D341Med (cell line): ENCODE measurements at places on chromosomes 2 and 18.

DNA sequence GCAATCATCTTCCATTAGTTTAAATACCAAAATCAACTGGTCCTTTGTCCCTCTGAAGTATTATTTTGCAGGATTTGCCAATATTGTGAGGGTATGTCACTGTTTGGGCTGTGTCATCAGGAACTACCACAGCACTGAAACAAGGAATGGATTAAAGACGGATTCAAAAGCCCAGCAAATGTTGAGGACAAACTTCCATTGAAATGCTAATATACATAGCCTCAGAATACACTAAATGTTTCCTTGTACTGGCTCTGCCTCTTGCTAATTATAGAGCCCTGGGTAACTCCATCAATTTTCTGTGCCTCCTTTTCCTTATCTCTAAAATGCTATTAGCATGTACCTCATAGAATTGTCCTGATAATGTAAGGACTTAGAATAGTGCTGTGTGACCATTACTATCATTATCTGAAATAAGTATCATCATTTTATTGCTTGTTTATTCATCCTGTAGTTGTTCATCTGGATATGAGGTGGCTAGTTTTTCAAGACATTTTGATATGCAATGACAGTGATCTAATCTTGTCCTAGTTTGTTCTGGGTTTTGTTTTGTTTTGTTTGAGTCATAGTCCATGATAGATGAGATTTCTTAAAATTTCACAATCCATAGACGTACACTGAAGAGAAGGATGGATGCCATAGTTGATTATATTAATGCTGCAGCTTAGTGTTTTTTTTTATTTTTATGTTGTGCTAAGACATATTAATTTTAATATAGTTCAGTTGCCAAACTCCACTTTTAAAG lies 333.4 kb upstream of the KCNH7 start:
- no peak for DNase-seq

DNA sequence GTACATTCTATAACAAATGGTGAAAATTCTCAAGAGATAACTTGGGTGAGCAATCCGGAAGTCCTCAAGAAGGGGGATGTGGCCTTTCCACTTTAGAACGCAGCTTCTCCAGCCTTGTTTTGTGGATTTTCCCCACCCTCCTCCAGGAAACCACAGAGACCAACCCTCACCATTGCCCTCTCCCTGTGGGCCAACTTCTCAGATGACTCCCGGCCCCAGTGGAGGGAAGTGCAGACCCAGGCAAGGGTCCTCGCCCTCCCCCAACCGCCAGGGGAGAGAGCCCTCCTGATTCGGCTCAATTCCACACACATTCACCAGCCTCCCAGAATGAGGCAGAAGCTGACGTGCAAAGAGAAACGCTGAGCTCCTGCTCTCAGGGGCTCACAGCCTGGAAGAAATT lies 277.2 kb downstream of the EIPR1 start:
- DNase-seq = no peak

DNA sequence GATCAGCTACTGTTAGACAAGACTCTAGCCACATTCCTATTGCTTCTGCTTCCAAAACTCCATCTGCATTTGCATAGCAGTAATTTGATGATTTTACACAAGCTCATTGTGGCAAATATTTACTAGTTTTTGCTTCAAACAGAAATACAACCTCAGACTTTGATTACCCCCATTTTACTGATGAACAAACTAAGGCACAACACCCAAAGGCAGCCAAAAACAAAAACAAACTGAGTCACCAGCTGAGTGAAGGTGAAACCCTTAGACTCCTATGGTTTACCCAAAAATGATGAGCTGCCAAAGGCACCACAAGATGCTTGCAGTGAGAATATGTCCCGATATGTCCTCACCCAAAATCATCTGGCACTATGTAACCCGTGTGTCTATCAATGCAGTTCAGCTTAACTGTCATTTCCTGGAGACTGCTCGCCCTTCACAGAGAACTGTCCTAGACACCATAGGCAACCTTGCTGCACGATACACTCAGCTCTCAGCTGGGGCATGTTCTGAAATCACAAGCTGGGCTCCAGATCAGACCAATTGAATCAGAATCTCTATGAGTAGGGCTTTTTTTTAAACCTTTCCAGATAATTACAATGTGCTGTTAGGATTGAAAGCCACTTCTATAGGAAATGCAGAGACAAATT lies 4.1 kb upstream of the EVA1A start:
- no peak for DNase-seq

DNA sequence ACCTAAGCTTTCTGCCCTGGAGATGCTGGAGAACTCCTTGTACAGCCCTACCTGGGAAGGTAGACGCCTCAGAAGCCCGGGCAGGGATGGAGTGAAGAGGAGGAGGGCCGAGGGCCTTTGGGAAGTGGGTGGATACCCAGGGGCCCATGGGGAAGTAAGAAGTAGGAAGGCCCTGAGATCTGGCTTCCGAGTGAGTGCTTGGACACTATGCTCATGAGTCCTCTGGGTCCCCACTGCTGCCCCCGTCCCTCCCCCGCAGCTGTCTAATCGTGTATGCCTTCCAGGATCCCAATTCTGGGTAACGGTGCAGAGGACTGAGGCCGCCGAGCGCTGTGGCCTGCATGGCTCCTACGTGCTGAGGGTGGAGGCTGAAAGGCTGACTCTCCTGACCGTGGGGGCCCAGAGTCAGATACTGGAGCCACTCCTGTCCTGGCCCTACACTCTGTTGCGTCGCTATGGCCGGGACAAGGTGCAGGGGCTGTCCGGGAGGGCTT lies 1.1 kb downstream of the DOK1 start:
- no peak for DNase-seq

DNA sequence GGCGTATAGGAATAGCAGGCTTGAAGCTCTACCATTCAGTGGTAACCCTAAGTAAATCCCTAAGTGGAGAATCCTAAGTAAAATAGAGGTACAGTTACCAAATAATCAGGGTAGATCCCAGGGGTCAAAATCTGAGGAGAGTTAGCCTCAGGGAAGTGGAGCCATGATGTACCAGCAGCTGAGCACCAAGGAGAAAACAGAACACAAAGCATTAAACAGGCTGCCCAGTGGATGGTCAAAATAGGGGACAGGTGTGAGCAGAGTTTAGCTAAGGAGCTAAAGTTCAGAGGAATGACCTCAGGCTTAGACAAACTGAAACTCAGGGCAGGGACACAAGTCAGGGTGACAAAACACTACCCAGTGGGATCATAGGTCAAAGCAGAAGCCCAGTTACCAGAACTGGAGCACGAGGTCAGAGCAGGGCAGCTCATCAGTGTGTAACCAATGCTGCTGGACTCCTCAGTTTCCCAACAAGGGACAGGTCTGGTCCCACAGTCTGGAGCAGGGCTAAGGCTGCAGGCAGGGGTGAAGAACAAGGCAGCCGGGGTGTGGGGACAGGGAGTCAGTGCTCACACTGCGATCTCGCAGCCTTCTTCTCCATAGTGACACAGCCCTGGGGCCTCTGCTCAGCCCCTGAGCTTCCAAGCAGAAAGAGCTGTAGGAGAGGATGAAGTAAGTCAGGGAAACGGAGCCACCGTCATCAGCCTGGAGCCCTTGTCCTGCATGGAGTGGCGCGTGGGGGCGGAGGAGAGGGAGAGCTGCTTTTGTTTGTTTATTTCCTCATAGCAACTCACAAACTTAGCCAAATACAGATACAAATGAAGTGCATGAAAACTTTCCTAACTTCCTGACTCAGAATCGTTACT lies 264.0 kb downstream of the MREG start:
- DNase-seq = no peak

DNA sequence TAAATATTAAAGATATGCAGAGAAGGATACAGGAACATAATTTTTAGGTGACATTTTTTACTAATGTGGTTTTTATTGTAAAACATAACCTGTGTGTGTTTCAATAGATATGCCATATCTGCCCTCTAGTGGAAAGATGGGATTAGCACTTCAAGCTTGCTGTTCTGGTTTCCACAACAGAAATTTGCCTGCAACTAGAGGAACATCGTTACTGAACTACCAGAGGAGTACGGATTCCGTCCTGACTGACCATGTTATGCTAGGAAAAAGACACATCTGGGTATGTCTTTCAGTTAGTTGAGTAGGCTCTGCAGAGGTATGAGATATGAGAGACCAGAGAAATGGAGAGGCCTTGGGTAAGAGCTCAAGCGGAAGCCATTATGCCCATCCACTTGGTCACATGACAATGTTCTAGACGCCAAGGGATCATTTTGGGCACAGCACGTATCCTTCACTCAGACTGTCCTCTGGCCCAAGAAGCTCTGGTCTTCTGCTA lies 104.9 kb downstream of the MBD2 start:
- peak; percentile 63 for DNase-seq

DNA sequence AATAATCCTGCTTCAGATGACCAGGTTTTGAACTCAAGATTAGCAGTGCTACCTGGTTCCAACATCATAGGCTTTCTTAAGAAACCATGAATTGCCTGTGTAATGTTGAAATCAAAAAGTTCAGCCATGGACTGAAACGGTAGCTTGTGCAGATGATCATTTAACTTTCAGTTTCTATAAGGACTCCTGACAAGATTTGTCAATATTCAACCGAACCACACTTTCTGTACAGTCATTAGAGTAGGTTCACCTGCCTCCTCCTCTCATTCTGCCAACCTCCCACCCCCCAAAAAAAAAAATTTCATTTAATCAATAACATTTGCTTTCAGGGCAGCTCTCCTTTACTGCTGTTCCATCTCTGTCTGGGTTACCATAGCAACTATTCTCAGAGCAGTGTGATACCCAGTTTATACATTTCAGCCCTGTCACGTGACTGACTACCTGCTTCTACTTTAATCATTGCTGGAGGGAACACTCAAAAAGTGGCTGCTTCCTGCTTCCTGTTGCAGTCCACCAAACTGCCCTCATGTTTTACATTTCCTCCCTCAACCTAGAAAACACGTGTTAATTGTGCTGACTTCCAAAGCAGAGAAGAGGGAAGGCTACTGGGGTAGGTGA lies 275.5 kb downstream of the SS18 start:
- no peak for DNase-seq

DNA sequence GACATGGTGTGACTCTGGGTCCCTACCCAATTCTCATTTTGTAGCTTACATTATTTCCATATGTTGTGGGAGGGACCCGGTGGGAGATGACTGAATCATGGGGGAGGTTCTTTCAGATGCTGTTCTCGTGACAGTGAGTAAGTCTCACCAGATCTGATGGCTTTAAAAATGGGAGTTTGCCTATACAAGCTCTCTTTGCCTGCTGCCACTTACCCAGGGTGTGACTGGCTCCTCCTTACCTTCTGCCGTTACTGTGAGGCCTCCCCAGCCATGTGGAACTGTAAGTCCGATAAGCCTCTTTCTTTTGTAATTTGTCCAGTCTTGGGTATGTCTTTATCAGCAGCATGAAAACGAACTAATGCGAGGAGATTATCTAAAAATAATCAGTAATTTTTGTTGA lies 1683.2 kb upstream of the SLC39A10 start:
- no peak for DNase-seq

DNA sequence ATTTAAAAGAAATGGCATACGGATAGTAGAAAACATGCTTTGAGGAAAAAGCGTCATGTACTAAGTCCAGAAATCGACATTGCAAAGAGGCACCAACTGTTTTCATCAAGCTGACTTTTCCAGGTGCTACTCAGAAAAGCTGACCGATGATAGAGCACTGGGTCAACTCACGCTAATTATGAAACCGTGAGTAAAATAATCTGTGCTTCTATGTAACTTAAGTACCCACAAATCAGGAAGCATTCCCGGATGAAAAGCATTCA lies 353 bp upstream of the NUP35 start:
- DNase-seq = no peak

GRCh38 chr2:68980956-68981355 lies 6.5 kb downstream of the GKN1 start:
- no peak for DNase-seq

GRCh38 chr18:7358989-7359726 lies 128.3 kb downstream of the LRRC30 start:
- DNase-seq = no peak

- no peak for DNase-seq
Observed at GRCh38 chr2:8546612-8547283, 135.1 kb upstream of the ID2 start.

DNA sequence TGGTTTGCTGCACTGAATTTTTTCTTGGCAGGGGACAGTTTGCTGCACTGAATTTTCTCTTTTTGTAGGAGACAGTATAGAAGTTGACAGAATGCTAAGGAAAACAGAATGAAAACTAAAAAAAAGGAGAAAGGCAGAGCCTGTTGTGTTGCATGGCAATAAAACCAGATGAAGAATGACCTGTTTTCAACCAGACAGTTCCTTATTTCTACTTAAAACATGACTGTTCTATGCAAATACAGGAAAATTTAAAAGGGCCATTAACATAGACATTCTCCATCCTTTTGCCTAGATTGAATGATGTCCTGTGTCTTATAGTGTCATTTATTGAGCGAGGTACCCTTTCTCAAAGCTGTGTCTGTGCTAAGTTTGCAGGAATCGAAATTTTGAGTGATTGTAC lies 33.3 kb downstream of the ABI2 start:
- DNase-seq = no peak
